Karpas-422 (cell line): ENCODE measurements at places on chromosomes 5 and 9. TPM values are rescaled to one million over a fixed set of nuclear protein-coding genes. Genes with fewer than 3 reads are reported as not detected.

CNTLN gene
- 13.0 and 18.3 TPM in 2 replicates for total RNA-seq

APBA1 gene
- total RNA-seq = not detected in 2 replicates

KIAA0825 gene
- total RNA-seq = 0.04 and 2.0 TPM in 2 replicates

FCN1 gene
- not detected in 2 replicates for total RNA-seq

FRMD3 gene
- total RNA-seq = 1.2 TPM in 1 of 2 replicates, not detected in the other

NR6A1 gene
- total RNA-seq = 3.1 and 3.2 TPM in 2 replicates

GFI1B gene
- 6.0 and 6.5 TPM in 2 replicates for total RNA-seq

STPG3 gene
- total RNA-seq = 0.61 and 0.86 TPM in 2 replicates

MLANA gene
- not detected in 2 replicates for total RNA-seq

DEPDC1B gene
- total RNA-seq = 17.9 and 22.7 TPM in 2 replicates

GRCh38 chr9:136848393-136849037, 694 bp upstream of the PHPT1 start:
- H3K27ac ChIP-seq = peak overlapping the region; percentile 63
- peak overlapping the region; percentile 79 for H3K4me3 ChIP-seq
- H3K27me3 ChIP-seq = no peaks in the 10 kb centered on the region
- H3K36me3 ChIP-seq = peaks cover 3% of the 10 kb centered on the region; the same call in 1 of the 2 replicates
- peak; percentile 80 for DNase-seq

- H3K36me3 ChIP-seq = no peaks in the 10 kb centered on the region
- no peak overlapping the region for H3K4me3 ChIP-seq
- H3K4me1 ChIP-seq = no peaks in the 10 kb centered on the region
These were observed 137.3 kb upstream of the KIF2A start for GRCh38 chr5:62168506-62169281.

- H3K4me3 ChIP-seq = no peak overlapping the region
- no peaks in the 10 kb centered on the region for H3K36me3 ChIP-seq
- H3K4me1 ChIP-seq = no peaks in the 10 kb centered on the region
- H3K27me3 ChIP-seq = no peaks in the 10 kb centered on the region
- DNase-seq = no peak
These were observed 2.2 kb downstream of the CCNJL start for GRCh38 chr5:160310140-160310539.

GRCh38 chr9:14866200-14866749, 44.0 kb downstream of the FREM1 start:
- DNase-seq = no peak
- no peak overlapping the region for H3K27ac ChIP-seq
- H3K36me3 ChIP-seq = no peaks in the 10 kb centered on the region
- no peaks in the 10 kb centered on the region for H3K27me3 ChIP-seq
- no peak overlapping the region for H3K4me3 ChIP-seq
- no peaks in the 10 kb centered on the region for H3K4me1 ChIP-seq

DNA sequence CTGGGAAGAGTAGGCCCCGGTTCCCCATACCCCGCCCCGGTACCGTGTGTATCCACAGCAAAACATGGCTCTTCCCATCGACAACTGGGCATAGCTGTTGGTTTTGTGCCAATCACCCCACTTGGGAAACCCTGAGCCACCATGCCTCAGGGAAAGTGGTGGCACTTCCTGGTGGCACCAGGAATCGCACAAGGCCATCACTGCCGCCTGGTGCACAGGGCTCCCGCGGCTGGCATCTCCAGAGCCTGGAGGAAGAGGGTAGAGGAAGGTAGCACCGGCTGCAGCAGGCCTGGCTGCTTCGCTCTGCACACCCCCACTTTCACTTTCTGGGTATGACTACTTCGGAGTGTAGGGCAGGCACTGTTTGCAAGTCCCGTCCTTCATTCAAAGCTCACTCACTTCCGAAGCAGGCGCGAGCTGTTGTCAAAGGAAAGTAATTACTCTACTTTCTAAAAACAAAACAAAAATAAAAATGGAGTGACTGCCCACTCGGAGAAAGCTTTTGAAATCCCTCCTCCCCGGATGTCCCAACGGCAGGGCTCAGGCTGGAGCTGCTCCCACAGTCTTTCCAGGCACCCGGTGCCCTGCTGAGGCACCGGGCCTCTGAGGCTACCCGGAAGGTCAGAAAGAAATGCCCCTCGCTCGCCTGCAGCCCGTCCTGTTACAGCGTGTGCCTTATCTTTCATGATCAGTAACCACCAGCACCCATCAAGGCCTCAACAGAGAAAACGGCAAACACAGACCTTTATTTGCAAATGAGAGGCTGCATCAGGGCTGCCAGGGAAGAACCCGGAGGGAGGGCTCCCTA, 2.0 kb downstream of the BRD3 start:
- H3K4me1 ChIP-seq = peaks cover 32% of the 10 kb centered on the region
- H3K27me3 ChIP-seq = no peaks in the 10 kb centered on the region
- peak; percentile 46 for DNase-seq
- H3K27ac ChIP-seq = no peak overlapping the region
- H3K36me3 ChIP-seq = no peaks in the 10 kb centered on the region

- no peaks in the 10 kb centered on the region for H3K4me1 ChIP-seq
- no peaks in the 10 kb centered on the region for H3K27me3 ChIP-seq
- H3K36me3 ChIP-seq = no peaks in the 10 kb centered on the region
- no peak overlapping the region for H3K27ac ChIP-seq
These were observed 92.0 kb downstream of the AMBP start for GRCh38 chr9:113985968-113986585.

DNA sequence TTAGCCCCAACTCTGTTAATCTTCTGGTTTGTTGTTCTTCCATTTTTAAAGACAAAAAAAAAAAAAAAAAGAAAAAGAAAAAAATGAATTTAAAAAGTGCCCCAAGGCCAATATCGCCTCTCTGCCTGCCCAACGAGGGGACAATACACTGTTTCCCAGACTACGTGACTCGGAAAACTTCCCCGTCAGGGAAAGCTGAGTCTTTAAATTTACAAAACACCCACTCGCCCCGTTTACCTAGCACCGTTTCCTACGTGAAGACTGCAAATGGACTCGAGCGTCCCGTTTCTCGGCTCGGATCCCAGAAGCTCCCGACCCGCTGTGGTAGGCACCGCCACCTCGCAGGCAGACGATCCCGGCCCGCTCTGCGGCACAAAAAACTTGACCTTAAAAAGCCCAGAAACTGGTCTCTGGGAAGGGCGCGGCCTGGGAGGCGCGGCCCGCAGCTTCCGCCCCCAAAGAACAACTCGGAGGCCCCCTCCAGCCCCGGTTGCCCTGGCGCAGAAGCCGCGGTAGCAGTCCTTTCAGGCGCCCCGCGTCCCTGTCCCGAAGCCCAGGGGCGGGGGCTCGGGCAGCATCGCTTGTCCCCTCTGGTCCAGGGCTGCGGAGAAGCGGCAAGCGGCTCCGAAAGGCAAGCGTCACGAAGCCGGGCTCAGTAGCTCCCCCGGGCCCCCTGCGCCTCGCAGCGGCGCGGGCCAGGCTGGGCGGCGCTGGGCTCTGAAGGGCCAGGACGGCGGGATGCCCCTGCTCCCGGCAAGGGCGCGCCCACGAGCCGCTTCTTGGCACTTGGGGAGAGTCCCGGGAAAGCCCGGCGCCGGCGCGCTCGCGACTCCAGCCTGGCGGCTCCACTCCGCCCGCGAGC, at the start of gene GCNT4:
TSS of gene GCNT4 (minus strand) at position 367 of the 862 bp plus-strand sequence. CDS start 22,521 bp downstream, outside the sequence.
- no peak for DNase-seq
- no peaks in the 10 kb centered on the region for H3K4me1 ChIP-seq
- H3K27ac ChIP-seq = no peak within 1 kb of the TSS
- H3K36me3 ChIP-seq = no peaks in the 10 kb centered on the region

DNA sequence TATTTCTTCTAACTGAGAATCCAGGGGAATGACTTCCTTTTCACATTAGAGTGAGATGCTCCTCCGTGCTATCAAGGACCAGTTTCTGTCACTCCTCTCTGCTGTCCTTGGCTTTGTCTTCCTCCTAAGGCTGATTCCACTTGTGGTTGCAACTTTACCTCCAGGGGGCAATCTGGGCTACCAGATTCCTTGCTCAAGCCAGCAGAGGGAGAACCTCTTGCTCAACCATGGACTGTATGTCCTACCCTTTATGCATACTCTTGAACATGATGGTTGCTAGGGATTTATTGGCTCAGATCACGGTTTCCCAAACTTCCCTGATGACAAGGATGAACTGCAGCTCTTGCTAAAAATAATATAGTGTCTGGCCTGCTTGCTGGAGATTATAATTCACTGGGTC, 24.0 kb downstream of the NNT start:
- H3K4me3 ChIP-seq = no peak overlapping the region
- no peaks in the 10 kb centered on the region; the same call in 1 of the 2 replicates for H3K4me1 ChIP-seq
- H3K27me3 ChIP-seq = no peaks in the 10 kb centered on the region
- peak; percentile 65 for DNase-seq
- H3K36me3 ChIP-seq = peaks cover 54% of the 10 kb centered on the region

DNA sequence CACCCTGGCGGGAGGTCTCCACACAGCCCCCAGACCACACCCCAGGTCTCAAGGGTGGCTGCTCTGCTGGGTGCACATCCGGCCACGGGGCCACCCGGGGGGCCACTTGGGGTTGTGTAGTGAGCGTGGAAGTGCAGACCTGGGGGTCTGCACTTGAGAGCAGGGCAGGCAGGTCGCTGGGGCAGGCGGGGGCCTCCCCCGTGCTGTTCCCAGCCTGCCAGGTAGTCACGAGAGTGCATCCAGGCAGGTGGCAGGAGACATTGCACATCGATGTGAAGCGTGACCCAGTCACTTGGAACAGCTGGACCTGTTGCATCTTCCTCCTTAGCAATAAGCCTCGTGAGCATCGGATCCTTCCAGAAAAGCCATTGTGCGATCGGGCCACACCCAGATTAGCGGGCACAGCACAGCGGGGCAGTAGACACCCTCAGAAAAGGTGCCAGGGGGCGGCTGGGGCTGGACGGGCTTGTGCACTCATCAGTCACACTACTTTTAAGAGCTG, 4.8 kb upstream of the ENTPD8 start:
- no peak overlapping the region for H3K27ac ChIP-seq
- peaks cover 11% of the 10 kb centered on the region for H3K4me1 ChIP-seq
- no peaks in the 10 kb centered on the region for H3K27me3 ChIP-seq
- no peak for DNase-seq
- no peak overlapping the region for H3K4me3 ChIP-seq

GRCh38 chr5:15463231-15463980, 36.6 kb upstream of the FBXL7 start:
- H3K4me1 ChIP-seq = no peaks in the 10 kb centered on the region
- DNase-seq = no peak
- H3K27ac ChIP-seq = no peak overlapping the region
- H3K4me3 ChIP-seq = no peak overlapping the region

DNA sequence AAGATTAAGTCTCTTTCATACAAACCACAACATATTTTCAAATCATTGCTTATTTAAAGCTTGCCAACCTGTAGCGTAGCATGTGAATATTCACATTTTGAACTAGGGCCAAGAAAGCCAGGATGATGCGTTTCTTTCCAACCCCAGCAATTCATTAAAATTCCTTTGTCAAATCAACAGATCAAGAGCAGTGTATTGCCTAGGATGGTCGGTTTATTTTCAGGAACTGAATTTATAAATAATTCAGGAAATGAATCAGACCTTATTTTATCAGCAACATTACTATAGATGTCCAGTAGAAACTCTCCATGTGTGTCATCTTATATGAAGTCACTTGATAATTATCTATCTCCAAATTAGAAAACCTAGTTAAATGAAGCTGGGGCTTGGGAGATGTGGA, 13.2 kb upstream of the AUH start:
- no peak for DNase-seq
- H3K36me3 ChIP-seq = no peaks in the 10 kb centered on the region
- no peak overlapping the region for H3K27ac ChIP-seq
- H3K4me1 ChIP-seq = peaks cover 3% of the 10 kb centered on the region; the same call in 1 of the 2 replicates
- no peaks in the 10 kb centered on the region for H3K27me3 ChIP-seq
- H3K4me3 ChIP-seq = no peak overlapping the region

GRCh38 chr5:157450024-157450423, 10.0 kb upstream of the NIPAL4 start:
- no peak overlapping the region for H3K4me3 ChIP-seq
- DNase-seq = no peak
- no peak overlapping the region for H3K27ac ChIP-seq

DNA sequence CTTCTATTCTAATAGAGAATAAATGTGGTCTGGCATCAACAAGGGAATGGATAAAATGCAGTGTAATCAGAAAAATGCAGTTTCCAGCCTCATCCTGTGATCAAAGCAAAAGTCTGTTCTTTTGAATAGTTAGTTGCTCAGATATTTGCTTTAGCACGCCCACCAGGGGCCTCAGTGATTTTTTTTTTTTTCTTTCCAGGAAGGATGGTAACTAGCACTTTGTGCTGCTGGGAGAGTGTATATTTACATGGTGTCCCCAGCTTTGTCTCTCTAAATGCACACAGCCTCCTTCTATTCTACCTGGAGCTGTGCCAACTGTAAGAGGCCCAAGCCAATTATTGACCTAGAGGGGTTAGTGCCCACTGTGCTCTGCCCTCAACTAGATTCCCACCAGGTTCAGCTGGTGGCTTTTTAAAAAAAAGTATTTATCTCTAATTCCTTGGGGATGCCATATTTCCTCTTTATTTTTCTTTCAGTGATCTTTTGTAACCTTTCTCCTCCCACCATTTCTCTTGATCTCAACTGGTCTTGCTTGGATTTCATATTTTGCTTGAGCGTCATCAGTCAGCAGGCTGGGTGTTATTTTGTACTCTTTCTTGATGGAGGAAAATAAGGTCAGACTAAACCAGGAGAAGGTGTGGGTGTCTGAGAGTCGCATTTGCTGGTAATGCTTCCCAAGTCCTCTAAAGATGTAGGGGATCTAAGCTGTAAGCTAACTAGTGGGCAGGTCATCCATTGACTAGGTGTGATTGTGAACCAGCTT, 193.0 kb upstream of the C9orf72 start:
- H3K4me3 ChIP-seq = no peak overlapping the region
- no peak for DNase-seq
- H3K4me1 ChIP-seq = no peaks in the 10 kb centered on the region
- H3K36me3 ChIP-seq = no peaks in the 10 kb centered on the region
- no peaks in the 10 kb centered on the region for H3K27me3 ChIP-seq

DNA sequence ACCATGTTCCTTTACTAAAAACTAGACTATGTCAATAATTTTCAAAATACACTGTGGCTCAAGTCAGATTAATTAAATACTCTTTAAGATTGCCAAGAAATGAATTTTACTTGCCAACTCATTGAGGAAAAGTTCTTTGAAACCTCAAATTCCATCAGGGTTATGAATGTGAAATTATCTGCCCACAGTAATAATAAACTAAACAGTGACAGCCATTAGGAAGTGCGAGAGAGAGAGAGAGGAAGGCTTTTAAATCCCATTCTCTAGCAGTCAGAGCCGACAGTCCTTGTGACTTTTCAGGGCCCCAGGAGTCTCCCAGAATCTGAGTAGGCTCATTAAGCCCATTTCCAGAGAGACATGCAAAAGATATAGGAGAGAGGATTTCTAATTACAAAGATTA, 236.1 kb downstream of the MARCHF11 start:
- H3K27ac ChIP-seq = no peak overlapping the region
- H3K27me3 ChIP-seq = no peaks in the 10 kb centered on the region
- no peak for DNase-seq
- no peak overlapping the region for H3K4me3 ChIP-seq
- H3K4me1 ChIP-seq = no peaks in the 10 kb centered on the region
- H3K36me3 ChIP-seq = no peaks in the 10 kb centered on the region

GRCh38 chr5:82721087-82721410, 356.1 kb downstream of the TMEM167A start:
- H3K4me1 ChIP-seq = no peaks in the 10 kb centered on the region
- no peak for DNase-seq
- H3K27ac ChIP-seq = no peak overlapping the region
- H3K4me3 ChIP-seq = no peak overlapping the region
- H3K36me3 ChIP-seq = no peaks in the 10 kb centered on the region

- H3K36me3 ChIP-seq = no peaks in the 10 kb centered on the region
- DNase-seq = no peak
- no peaks in the 10 kb centered on the region for H3K4me1 ChIP-seq
- H3K4me3 ChIP-seq = no peak overlapping the region
These were observed 12.0 kb upstream of the PCSK5 start for GRCh38 chr9:75878488-75878860.

- H3K27me3 ChIP-seq = no peaks in the 10 kb centered on the region
- H3K4me3 ChIP-seq = no peak overlapping the region
- no peak overlapping the region for H3K27ac ChIP-seq
- DNase-seq = no peak
- no peaks in the 10 kb centered on the region for H3K4me1 ChIP-seq
These were observed 238.3 kb upstream of the IRX1 start for GRCh38 chr5:3357291-3357690.
